ENCODE measurements at places on chromosomes 1 and 21.
A peak's percentile ranks its signal among the peaks of the same experiment; 100 is the strongest.

- peak; percentile 94 for DNase-seq
These were observed 28.5 kb upstream of the ECE1 start for GRCh38 chr1:21318714-21319159.

DNA sequence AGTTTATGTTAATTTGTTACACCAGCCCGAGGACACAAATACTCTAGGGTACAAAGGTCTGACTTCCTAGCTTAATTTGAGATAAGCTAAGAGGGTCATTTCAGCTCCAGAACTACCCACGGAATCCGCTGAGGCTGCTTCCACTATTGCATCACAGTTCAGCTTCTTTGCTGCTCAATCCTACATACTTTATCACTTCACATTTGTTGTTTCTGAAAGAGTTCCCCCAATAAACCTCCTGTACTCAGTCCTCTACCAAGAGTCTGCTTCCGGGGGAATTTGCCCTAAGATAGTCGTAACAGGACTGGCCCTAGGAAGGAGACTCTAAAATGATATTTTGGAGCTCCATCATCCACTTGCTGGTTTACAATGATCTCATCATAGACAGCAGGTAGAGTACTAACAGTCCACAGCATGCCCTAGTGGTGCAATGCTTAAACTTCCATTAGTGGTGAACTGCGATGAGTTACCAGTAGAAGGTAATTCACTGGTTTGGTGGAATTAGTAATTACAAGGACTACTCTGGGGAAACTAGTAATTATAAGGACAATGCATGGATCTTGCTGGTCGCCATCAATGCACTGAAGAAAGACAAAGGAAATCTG lies 229.3 kb downstream of the USH2A start:
- no peak for DNase-seq

DNA sequence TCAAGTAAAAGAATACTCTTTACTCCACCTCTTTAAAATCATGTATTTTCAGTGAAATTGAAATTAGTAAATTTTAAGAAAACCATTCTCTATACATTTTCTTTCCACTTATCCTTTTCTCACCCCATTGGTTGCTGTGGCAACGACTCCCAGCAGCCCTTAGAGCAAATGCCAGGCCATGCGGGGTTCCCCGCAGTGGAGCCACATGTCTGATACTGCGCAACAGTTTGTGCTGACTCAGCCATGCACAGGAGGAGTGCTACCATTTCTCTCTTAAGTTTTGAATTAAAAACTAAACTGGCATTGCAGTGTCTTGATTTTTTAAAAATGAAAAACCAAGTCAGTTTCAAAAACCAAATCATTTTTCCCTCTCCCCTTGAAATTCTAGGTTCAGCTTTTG lies 214.1 kb upstream of the L1TD1 start:
- DNase-seq: peak; percentile 48

DNA sequence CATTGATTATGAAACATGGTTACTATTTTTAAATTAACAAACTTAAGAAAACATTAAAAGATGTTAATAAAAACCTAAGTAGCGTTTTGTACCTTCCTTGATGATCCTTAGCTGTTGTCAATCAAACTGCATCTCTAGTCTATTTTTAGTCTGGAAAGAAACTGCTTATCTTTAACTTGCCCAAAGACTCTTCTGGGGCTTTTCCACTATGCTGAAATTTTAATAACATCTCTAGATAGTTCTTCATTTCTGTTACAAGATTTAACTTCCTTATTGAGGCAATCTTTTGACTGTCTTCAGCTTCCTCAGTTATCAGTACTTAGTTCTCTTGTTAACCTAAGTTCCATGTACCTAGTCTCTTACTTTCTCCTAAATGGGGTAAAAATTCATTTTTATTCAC lies 135.9 kb upstream of the HMCN1 start:
- DNase-seq: no peak

DNA sequence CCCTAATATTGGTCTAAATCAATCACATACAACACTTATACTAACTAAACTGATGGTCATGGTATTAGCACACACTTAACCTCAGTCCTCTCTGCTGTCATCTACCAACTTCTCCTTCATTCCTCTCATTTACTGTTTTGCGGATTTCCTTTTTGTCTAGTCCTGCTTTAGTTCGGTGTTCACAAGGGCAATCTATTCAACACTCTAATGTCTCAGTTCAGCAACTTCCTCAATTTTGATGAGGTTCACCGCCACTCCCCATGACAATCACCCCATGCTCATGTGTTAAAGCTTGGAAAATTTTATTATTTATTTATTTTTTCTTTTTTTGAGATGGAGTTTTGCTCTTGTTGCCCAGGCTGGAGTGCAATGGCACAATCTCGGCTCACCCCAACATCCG lies 301.1 kb downstream of the PTPRC start:
- DNase-seq: no peak

DNA sequence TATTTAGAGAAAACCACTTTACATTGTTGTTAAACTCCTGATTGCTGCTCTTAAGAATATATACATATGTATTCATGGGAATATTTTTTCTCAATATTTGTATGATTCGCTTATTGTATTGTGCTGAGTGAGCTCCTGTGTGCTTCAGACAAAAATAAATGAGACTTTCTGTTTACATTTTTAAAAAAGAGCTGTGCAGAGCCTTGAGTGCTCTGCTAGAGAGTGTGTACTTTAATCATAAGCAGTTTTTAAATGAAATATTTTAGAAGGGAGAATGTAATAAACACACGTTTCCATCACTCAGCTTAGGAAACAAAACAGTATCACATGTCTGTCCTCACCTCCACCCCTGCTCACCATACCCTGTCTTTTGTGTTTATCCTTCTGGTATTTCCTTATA lies 9.7 kb downstream of the PTPN14 start:
- no peak for DNase-seq

DNA sequence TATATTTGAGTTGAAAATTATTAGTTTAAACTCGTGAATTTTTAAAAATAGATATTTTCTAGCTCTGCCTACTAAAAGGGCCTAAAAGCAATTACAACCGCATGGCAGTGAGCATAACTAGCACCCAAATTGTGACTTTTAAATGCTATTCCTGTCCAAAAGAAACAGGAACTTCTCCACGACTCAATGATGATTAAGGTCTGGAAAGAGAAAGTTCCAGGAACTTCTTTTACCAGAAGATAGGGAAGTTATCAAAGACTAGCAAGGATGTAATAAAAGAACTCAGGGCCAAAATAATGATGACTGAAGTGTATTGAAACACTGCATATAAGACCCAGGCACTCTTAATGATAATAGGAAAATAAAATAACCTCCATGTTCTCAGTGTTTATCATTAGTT lies 313.0 kb downstream of the PLPP3 start:
- no peak for DNase-seq

DNA sequence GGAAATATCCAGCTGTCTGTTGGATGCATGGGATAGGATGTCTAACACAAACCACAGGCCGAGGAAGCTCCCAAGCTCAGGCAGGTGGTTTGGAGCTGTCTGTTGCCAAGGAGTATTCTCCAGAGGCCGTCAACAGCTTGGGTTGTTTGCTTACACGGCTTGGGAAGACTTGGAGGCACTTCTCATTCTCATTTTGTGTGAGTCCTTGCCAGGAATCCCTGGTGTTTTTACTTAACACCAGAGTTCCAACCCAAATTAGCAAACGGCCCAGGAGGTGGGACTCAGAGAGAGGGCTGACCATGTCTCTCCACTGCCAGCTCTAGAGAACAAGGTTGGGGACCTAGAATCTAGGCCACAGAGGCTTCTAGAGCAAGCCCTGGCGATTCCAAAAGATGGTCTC lies 72.7 kb upstream of the FAM20B start:
- no peak for DNase-seq

- no peak for DNase-seq
These were observed 726.0 kb downstream of the PTPRU start for GRCh38 chr1:29962336-29962735.

DNA sequence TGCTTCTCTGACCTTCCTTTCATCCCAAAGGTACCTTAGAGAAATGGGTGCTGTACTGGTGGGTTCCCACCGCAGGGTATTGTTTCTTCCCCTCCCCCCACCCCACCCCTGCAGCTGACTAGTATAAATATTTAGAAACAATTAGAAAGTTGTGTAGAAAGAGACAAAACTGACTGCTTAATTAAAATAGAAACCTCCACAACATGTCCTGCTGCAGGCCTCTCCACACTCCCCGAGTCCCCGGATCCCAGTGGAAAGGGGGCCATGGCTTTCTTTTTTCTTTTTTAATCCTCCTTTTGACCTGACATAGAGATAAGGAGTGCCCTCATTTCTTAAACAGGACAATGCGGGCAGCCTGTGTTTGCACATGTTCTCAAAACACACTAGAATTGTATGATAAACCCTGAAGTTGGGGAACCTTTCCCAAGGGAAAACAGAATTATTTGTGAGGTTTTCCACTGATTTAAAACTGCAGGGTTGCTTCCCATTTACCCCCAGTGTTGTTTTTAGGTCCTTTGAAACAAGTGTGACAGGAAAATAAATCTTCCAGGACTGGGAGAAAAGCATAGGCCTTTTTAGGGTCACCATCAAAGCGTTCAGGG lies 1.7 kb downstream of the RHOU start:
- no peak for DNase-seq

- DNase-seq: no peak
These were observed 3.6 kb upstream of the RERE start for GRCh38 chr1:8821084-8821483.

- no peak for DNase-seq
These were observed 168.4 kb upstream of the C21orf91 start for GRCh38 chr21:17987382-17988101.

DNA sequence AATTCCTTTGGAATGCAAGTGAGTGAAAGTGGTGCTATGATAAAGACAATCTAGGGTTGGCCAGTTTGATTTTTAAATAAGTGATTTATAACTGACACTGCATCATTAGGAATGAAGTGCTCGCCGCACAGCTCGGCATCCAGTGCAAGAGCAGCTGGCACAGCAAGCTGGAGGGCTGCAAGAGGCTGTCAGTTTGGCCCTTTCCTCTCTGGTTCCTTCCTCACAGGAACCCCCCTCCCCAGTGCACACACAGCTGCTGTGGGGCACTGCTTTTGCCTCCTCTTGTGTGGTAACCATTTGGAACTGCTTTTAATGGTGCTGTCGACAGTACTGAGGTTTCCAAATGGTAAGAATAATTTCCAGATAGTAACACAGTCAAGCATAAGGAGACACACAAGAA lies 10.4 kb upstream of the BCAR3 start:
- DNase-seq: no peak

- DNase-seq: no peak
These were observed 11.1 kb downstream of the PRXL2B start for GRCh38 chr1:2597441-2598328.

DNA sequence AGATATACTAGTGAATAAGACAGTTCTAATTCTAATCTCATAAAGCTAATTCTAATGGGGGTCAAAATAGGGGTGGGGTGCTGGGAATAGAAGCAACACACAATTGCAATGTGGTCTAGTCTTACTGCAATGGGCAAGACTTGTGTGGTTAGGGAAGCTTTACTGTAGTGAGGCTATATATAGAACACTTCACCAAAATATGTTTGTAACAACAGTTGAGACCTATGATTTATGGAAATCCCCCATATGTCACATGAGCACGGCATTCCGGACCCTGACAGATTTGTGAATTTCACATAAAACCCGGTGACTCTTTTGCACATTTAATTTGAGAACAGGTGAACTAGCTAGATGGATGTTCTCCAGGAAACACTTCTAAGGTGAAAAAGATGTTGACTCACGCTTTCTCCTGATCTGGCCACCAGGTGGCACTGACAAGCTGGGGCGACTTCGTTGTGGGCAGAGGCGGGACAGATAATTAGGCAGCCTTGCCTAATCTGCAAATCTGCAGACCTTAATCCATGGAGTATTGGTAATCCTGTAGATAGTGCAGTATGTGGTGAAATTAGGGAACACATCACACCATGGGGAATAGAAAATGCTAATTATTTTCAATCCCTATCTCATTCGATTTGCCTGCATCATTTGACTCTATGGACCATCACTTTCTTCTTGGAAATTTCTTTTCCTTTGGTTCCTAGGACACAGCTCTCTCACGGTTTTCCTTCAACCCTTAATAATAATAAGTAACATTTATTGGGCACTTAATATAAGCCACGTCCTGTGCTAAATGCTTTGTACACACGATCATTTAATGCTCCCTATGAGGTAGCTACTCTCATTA lies 37.7 kb downstream of the KIAA0040 start:
- DNase-seq: no peak

DNA sequence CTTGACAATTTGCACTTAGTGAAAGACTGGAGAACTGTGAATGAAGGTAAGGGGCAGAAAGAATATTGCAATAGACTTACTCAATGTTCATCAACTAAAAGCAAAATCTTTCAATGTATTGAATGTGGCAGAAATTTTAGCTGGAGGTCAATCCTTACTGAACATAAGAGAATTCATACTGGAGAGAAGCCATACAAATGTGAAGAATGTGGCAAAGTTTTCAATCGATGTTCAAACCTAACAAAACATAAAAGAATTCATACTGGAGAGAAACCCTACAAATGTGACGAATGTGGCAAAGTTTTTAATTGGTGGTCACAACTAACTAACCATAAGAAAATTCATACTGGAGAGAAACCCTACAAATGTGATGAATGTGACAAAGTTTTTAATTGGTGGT lies 80.7 kb downstream of the JMJD4 start:
- no peak for DNase-seq

GRCh38 chr1:200150721-200151120 lies 123.2 kb downstream of the NR5A2 start:
- peak; percentile 26 for DNase-seq

- no peak for DNase-seq
These were observed 48.0 kb upstream of the WDR26 start for GRCh38 chr1:224482619-224483018.

GRCh38 chr1:113536182-113536780 lies 146.0 kb downstream of the MAGI3 start:
- DNase-seq: no peak

- no peak for DNase-seq
These were observed 77.7 kb downstream of the RAVER2 start for GRCh38 chr1:64822621-64823020.

DNA sequence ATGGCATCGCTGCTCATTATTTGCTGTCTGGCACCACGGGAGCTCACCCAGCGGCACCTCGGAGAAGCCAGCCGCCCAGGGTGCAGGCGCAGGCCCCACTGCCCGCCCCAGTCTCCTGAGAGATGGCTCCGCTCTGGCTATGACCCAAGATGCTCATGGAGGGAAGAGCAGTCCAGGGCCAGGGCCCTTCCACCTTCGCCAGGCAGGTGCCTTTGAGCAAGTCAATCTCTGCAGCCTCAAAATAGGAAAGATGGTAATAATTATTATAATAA lies 437.3 kb downstream of the KIF26B start:
- DNase-seq: no peak

GRCh38 chr1:89390707-89391106 lies 26.8 kb downstream of the GBP6 start:
- DNase-seq: no peak

DNA sequence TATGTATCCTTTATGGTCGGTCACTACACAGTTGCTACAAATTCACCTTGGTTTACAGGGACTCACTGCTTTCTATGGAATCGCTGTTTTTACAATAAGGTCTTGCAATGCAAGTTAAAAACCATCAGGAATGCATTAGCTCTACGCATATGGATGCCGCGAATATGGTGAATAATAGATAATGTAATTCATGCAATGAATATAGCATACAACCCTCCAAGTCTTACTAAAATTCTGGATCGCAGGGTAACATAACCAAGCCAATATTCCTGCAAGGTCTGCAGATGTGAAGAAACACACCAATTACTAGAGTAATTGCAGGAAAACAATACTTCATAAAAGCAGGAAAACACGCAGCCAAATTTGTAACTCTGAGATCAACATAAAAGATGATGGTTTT lies 75.6 kb upstream of the BACE2 start:
- DNase-seq: no peak

GRCh38 chr1:181451661-181452230 lies 31.6 kb upstream of the CACNA1E start:
- DNase-seq: no peak
